ENCODE measurements at places on chromosomes 5 and 9.

GRCh38 chr9:135902655-135903357 lies 4.5 kb downstream of the CAMSAP1 start:
- no peak for DNase-seq

- DNase-seq: no peak
Observed at GRCh38 chr5:111308951-111309350, 84.8 kb downstream of the CAMK4 start.

GRCh38 chr5:76332611-76333205 lies 70.4 kb upstream of the IQGAP2 start:
- no peak for DNase-seq

DNA sequence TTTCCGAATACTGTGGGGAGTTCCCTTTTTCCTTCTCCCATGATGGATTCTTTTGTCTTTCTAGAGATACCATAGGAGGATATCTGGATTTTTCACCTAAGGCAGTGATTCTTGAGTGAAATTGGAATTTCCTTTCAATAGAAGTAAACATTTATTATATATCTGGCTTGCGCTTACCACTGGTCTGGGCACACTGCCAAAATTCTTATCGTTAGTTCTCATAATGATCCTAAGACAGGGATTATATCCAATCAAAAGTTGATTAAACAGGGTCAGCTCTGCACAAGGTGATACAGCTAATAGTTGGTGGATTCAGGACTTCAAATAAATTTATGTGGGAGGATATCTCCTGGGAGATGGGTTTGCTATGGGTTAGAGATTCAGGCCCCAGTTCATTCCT lies 9.6 kb downstream of the TLE4 start:
- DNase-seq: no peak

GRCh38 chr5:87116825-87117512 lies 150.7 kb upstream of the RASA1 start:
- DNase-seq: no peak

DNA sequence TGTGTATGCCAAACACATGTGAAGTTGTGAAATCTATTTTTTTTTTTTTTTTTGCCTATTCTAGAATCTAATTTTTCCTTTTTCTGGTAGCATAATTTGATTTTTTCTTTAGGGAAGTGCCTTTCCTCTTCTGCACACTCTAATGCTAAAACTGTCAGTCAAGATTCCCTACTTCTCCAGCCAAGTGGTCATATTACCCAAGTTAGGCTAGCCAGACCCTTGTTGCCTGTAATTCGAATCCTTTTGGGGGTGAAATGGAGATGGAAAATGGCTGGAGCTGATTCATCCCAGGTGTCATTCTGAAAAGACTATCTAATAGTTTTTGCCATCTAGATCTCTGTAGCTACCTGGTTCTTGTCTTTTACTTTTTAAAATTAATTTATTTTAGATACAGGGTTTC lies 24.8 kb upstream of the UBAP1 start:
- DNase-seq: no peak

- no peak for DNase-seq
Observed at GRCh38 chr9:74496819-74497747, at the start of gene RORB. TSS of gene RORB (plus strand) at chr9:74497335. CDS start at chr9:74497977, 642 bp downstream.

GRCh38 chr9:131366761-131367401 lies 27.0 kb upstream of the PRRC2B start:
- no peak for DNase-seq

All from stimulated activated CD4-positive, alpha-beta T cell treated with anti-CD3 and anti-CD28 coated beads, TNF-alpha, amount 100 ng/mL, for 24 hours (primary cell).